ENCODE measurements at places on chromosomes 3 and 15.

- DNase-seq: no peak
Measured at GRCh38 chr15:80942746-80943565, 46.7 kb downstream of the MESD start.

DNA sequence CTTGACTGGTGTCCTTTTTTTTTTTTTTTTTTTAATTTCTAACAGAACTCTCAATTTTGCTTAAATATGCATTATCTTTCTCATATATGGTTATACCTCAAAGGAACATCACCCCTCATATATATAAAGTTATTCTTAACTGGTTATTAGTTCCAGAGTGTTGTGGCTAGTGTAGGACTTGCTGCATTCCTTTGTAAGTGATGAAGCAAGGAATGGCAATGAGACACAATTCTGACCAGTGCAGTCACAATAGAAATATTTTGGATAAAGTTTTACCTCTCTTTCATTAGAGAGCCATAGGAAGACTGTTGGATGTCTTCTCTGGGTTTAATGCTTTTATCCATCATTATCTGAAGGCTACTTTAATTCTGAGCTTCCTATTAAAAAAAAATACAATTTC lies 75.5 kb upstream of the CBLB start:
- no peak for DNase-seq

DNA sequence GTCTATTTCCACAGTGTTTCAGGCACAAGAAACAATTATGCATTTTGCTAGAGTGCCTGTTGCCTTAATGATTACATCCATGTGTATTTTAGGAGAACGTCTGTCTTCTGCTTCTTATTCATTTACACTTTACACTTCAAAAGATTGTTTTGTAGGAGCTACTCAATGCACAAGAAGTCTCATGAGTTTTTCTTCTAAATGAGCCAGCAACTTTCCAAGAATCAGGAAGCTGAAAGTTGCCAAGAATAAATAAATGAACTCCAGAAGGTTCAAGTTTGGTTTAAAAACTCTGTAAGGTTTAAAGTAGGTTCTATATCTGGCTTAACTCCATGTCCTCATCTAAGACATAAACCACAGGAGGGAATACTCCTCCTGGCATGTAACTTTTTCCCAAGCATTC lies 103.8 kb upstream of the ADPGK start:
- DNase-seq: no peak

DNA sequence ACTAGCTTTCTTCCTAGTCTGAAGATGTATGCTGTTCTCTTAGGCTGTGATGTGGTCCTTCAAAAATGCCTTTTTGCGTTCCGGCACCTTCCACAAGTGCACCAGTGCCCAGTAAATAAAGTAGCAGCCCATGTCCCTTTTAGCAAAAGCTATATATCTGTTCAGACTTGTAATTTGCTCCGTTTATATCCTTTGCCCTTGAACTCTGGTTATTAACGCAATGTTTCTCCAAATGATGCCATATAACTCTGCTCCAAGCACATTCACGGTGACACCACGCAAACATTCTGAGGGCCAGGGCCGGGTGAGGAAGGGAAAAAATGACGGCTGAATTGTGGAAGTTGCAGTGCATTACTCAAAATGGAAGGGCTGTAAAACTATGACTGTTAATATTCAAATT lies 1001.1 kb upstream of the NR2F2 start:
- DNase-seq: no peak

DNA sequence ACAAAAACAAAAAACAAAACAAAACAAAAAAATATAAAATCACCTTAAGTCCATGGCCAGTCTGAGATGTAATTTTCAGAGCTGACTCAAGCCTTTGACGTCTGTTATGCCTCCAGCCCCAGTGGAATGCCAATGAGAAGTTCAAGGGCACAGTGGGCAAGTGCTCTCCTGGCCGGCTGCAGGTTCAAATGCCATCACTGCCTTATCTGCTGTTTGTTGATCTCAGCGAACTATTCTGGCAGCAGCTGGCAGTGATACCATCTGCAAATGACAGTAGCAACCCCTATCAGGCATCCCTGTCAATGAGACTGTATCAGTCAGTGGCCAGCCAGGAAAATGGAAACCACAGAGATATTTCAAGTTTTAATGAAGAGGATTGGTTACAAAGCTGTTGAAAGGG lies 10.8 kb upstream of the PDE8A start:
- no peak for DNase-seq

GRCh38 chr3:138046955-138047354 lies 37.0 kb downstream of the CLDN18 start:
- DNase-seq: no peak

DNA sequence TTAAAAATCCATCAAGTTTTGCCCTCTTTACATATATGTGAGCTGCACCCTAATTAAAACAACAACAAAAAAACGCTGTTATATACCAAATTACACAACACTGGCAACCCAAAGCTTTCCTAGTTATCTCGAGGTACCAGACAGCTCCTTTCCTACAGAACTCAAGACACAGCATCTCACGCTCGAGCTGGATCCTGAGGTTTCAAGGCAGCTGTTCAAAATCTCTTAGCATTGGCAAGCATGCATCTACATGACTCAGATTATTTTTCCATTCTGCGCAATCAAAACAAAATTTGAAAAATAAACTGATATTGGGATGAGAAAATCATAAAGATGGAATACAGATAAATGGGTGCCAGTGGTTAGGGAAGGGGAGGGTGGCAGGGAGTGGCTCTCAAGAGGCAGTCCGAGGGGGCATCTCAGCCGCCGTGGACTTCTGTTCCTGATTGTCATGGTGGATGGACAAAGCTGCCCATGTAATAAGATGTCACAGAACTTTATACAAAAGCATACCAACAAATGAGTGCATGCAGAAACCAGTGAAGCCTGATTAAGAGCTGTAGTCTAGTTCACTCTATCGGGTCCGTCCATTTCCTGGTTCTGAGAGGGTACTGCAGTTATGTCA lies 91.5 kb downstream of the ADAMTS17 start:
- DNase-seq: no peak

- DNase-seq: no peak
Measured at GRCh38 chr15:49134683-49135341, 20.6 kb downstream of the COPS2 start.

GRCh38 chr15:40146037-40146436 lies 14.8 kb upstream of the BUB1B start:
- no peak for DNase-seq

DNA sequence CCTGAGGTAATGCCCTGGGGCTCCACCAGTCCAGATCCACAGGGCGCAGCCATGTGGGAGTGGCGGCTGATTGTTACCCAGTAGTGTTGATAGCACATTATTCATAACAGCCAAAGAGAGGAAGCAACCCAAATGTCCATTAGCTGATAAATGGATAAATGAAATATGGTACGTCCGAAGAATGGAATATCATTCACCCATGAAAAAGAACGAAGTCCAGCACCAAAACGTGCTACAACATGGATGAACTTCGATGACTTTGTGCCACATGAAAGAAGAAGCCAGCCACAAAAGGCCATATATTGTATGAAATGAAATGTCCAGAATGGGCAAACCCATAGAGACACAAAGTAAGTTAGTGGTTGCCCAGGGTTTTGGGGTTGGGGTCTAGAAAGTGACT lies 6.4 kb downstream of the SMAD6 start:
- DNase-seq: no peak

GRCh38 chr15:79060175-79060574 lies 30.4 kb downstream of the RASGRF1 start:
- no peak for DNase-seq

DNA sequence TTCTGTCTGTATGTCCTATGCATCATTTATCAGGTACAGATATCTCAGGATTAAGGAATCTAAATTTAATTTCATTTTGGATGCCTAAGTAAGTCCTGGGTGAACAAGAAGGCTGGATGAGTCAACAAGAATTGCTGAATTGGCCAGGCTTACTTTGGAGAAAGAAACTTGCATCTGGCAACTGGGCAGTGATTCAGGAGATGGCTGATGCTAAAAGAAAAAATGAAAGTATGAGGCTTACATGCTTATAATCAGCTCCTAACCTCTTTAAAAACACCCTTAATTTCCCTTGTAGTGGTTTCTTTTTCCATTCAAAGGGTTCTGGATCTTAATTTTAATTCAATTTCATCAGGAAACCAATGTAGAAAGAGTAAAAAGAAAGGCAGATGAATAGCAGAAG lies 228.8 kb upstream of the PEX5L start:
- no peak for DNase-seq

- DNase-seq: no peak
Measured at GRCh38 chr3:19149368-19149767, 1.1 kb downstream of the KCNH8 start.

DNA sequence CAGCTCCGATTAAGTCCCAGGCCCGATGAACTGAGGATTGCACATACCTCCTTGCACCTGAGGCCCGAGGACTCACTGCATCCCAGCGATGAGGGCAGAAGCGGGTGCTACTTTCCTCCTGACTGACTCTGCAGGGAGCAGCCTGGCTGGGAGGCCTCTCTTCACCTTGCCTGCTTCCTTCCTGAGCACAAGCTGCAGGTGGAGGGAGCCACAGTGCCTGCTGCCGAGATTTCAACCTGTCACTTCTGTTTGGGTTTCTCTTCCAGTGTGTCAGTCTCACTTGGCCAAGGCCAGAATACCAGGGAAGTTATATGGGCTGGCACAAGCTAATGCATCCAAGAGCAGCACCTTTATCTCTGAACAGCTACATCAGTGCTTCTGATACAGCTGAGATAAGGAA lies 185.4 kb downstream of the NTRK3 start:
- DNase-seq: no peak

GRCh38 chr3:38359038-38359437 lies 12.5 kb downstream of the XYLB start:
- DNase-seq: no peak

- DNase-seq: no peak
Measured at GRCh38 chr3:2976212-2976611, 134.0 kb downstream of the IL5RA start.

- DNase-seq: no peak
Measured at GRCh38 chr3:143840636-143841035, 7.6 kb downstream of the SLC9A9 start.

DNA sequence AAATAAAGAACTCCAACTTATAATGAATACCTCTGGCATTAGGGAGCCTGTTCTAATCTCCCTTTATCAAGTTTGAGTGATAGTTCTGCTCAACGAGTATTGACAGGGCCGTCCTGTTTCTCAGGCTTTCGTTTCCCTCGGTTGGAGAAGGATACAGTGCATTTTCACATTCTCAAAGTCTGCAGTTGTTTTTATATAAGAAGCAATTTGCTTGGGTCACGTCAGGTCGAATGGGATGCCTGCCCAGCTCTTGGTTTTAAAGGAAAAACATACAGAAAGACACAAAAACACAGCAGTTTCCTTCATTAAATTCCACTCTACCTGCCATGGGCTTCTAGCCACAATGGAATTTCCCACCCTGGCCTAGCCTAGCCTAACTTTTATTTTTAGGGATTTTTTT lies 366.3 kb downstream of the TIGIT start:
- DNase-seq: no peak

DNA sequence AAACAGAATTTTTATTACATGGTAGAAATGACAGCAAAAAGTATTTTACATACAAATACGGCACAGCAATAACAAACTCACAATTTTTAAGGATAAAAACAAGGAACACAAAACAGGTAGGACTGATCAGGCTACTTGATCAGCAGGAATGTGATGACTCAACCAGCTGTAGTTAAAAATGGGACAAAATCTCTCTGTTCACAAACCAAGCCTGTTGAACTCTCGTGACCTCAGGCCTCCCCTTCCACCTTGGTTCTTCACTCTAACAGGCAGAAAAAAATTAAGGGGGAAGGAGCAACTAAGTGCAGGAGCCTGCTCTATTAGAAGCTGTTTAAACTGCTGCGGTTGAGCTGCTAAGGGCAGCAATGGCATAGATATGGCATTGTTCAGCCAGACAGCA lies 18.7 kb downstream of the FBXL22 start:
- DNase-seq: no peak

GRCh38 chr3:81793410-81793809 lies 32.0 kb upstream of the GBE1 start:
- no peak for DNase-seq

DNA sequence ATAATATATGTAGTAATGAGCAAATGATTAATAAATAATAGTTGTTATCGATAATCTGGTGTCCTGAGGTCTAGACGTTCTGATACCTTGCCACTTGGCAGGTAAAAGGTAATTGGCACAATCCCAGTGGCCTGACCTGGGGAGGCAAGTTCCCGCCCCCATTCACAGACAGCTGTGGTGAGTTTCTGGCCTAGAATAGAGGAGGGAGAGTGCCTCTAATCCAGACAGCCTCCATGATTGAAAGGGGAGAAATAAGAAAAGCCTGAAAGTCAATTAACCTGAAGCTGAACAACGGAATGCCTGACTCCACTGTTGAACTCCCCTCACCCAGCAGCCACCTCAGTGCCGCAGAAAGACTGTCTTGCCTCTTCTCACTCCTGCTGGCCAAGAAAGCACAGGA lies 38.1 kb upstream of the SV2B start:
- DNase-seq: no peak

GRCh38 chr3:99902091-99902490 lies 84.4 kb downstream of the CMSS1 start:
- DNase-seq: no peak

DNA sequence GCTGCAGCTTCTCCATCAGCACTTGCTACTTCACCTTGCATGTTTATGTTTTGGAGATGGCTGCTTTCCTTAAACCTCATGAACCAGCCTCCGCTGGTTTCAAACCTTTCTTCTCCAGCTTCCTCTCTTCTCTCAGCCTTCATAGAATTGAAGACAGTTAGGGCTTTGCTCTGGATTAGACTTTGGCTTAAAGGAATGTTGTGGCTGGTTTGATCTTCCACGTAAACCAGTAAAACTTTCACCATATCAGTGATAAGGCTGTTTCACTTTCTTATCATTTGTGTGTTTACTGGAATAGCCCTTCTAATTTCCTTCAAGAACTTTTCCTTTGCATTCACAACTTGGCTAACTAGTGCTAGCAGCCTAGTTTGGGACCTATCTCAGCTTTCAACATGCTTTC lies 11.7 kb upstream of the GNAT1 start:
- DNase-seq: no peak

DNA sequence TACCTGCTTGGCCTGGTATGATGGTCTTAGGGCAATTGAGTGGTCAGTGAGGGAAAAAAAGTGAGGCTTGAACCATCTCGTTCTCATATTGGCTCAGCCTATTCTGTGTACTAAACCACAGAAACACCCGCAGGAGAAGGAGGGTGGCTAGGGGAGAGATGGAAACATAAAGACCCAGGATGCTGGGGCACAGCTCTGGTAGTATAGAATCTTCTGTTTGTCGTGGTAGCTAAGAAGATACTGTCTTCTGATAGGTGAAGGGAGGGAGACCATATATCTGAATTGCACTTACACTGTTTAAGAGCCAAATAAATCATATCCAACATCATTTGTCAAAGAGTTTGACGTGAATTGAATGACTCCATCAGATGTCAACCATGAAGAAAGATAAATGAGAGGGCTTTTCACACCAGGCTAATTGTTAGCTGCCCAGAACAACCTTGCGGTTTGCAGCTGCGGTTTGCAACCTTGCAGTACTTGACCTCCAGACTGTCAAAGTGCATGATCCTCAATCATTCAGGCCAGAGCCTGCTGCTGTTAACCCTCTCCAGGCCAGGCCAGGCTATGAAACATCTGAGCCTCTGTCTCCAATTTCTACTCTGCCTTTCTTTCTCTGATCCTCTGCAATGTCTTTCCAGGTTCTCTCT lies 40.9 kb upstream of the PIK3R4 start:
- DNase-seq: no peak

- DNase-seq: no peak
Measured at GRCh38 chr15:67225336-67225735, 29.1 kb downstream of the AAGAB start.

- DNase-seq: no peak
Measured at GRCh38 chr15:59250249-59250648, 43.6 kb downstream of the LDHAL6B start.
